Hippocampal formation (tissue), 2 donors: ENCODE measurements at places on chromosomes 5 and 9.
A peak's percentile ranks its signal among the peaks of the same experiment; 100 is the strongest.

DNA sequence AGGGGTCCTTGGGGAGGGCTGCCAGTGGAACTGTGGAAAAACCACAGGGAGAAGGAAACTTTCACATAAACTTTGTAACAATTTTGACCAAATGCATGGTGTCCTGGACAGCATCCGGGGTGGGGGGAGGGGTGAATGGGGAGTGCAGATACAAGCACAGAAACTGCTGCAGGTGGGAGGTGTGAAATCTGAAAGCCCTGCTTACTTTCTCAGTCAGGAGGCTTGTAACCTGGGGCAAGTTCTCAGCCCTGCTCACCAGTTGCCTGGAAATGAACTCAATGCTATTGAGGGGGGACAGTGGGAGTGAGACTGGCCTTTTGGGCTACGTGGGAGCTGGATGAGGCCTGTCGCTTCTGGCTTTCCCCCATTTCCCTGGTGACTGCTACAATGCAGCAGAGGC, 694.5 kb upstream of the ZNF608 start:
- DNase-seq: no peak

DNA sequence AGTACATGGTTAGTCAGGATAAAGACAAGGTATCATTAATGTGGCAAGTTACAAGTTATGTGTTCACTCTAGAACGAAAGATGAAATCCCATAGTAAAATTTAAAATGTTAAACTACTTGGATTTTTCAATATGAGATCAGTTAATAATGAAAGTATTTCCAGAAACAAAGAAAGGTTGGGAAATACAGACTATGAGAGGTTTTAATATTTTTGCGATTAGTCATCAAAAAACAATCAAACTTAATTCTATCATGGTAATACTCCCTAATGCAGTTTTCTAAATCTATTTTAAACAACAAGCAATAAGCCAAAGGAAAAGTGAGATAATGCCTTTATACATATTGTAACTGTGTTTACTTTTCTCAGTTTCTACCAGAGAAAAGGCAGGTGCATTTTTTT, 10.6 kb downstream of the CDH12 start:
- no peak for DNase-seq

- no peak for DNase-seq
These were observed 845.6 kb upstream of the CDH6 start for GRCh38 chr5:30347858-30348257.

DNA sequence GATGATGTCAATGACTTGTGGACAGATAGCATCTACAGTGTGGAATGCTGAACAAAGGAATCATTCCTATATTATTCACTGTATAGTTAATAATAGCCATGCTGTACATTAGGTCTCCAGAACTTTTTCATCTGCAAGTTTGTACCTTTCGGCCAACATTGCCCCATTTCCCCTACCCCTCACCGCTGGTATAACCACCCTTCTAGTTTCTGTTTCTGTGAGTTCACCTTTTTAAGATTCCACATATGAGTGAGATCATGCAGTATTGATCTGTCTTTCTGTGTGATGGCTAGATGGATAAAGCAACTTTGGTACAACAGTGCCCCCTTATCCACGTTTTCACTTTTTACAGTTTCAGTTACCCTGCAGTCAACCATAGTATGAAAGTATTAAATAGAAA, 18.8 kb upstream of the ALDH1B1 start:
- DNase-seq: no peak

DNA sequence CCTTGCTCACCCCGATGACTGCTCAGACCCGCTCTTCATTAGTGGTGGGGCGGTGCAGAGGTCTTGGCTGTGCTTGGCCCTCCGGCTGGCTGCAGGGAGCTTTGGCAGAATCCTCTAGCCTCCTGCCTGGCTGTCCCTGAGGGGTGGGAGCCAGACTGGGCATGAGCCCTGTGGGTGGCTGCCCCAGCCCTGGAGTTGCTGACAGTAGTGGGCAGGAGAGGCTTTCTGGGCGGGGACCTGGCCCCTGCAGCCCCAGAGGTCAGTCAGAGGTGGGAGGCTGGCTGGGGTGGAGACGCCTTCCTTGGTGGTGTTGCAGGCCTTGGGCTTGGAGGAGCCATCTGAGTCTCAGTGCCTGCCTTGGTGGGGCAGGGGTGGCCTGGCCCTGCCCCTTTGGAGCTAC, 146.0 kb downstream of the RXRA start:
- no peak for DNase-seq

- no peak for DNase-seq
These were observed 16.4 kb downstream of the TRIP13 start for GRCh38 chr5:909086-909485.

GRCh38 chr9:133449760-133450159, 10.0 kb upstream of the CACFD1 start:
- no peak for DNase-seq

DNA sequence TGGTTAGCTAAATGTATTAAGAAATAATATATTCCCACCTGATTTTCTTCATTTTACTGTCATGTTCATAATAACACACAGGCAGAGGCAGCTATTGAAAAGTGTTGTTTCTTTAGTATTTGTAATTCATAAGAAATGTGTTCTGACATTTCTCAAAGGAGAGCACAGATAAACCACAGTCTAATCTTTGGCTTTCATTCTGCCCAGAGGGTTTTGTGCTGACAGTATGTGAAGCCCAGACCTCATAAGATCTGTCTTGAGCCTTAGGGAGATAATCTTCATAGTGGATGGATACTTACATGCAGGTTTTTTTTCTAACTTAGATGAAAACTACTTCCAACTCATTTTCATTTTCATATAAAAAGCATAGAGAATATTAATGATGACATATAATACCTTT, 206.1 kb downstream of the CHSY3 start:
- no peak for DNase-seq

GRCh38 chr5:73482383-73483136, 15.7 kb upstream of the BTF3 start:
- no peak for DNase-seq

DNA sequence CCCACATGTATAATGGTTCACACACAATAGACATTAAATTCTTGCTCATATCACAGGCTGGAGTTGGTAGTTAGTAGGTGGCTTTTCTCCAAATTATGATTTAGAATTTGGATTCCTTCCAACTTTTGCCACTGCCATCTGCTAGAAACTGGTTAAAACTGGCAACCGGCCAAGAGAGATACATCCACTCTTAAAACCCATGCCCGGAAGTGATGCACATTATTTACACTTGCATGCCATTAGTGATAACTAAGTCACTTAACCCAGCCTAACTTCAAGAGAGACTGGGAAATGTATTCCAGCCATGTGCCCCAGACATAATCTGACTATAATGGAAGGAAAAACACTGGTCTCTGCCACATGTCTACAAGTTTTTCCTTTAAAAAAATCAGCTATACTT, 395.7 kb upstream of the SEMA6A start:
- DNase-seq: no peak

GRCh38 chr5:66597183-66597757, 1.1 kb downstream of the MAST4 start:
- DNase-seq: peak; percentile 16

DNA sequence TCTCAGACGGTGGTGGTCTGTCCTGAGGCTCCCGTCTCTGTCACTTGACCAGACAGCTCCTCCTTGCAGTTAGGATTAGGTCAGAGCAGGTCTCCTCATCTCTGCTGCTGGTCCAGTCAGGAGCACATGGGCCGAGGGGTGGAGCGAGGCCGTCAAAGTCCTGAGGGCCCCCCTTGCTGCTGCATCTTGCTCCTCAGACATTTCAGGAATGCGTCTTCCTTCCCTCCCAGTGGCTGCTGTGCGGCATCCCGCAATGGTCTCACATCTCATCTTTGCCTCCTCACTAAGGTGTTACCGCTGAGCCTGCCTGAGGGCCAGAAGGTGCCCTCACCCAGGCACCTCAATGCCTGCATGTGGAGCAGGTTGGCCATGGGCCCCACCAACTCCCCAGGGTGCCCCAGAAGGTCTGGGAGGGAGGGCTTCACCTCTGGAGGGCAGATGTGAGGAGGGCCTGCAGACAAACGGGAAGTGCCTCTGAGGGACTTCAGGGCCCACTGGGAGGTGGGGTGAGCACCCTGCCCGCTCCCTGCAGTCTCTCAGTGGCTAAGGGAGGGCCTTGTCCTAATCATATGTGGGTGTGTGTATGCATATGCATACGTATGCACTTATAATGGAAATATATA, 137.7 kb upstream of the LMX1B start:
- no peak for DNase-seq

GRCh38 chr9:114271556-114272510, 51.1 kb upstream of the ORM1 start:
- DNase-seq: peak; percentile 48

- no peak for DNase-seq
These were observed 988 bp downstream of the OXCT1 start for GRCh38 chr5:41869151-41869723.

GRCh38 chr5:93572608-93573353, 8.2 kb downstream of the NR2F1-AS1 start:
- DNase-seq: no peak

DNA sequence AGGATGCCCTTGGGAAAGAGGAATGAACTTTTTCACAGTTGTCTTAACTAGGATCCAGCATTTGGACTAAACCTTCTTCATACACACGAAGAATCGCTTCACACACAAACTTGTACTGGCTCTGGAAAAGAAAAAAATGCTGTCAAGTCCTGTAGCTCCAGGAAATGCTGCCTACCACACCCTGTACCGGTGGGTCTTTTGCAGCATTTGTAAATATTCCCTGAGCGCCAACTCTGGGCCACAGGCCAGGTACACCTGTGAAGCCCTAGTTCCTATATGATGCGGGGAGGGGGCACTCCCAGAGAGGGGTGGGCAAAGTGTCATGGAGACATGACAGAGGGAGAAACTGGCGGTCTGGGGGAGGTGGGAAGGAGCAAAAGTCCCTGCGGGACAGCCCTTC, 58.7 kb upstream of the EPB41L4B start:
- DNase-seq: no peak

DNA sequence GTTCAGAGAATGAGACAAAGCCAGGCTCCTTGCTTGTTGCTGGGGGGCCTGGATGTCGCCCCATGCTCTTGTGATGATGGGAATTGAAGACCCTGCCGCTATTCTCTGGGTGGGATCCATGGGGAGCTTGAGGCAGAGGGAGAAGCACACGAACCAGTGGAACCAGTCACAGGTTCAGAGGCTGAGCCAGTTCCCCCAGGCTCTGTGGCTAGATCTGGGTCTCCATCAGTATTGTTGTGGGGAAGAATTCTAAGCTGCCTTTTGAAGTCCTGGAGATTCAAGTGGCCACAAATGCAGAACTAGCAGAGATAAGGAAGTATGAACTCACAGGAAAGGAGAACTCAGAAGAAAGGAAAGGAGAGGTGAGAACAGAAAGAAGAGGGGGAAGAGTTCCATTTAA, 219.4 kb downstream of the MSX2 start:
- no peak for DNase-seq

- DNase-seq: no peak
These were observed 2.1 kb downstream of the DHX29 start for GRCh38 chr5:55305345-55305744.

- DNase-seq: no peak
These were observed 132.5 kb downstream of the PPP2R2B start for GRCh38 chr5:146745931-146746577.

DNA sequence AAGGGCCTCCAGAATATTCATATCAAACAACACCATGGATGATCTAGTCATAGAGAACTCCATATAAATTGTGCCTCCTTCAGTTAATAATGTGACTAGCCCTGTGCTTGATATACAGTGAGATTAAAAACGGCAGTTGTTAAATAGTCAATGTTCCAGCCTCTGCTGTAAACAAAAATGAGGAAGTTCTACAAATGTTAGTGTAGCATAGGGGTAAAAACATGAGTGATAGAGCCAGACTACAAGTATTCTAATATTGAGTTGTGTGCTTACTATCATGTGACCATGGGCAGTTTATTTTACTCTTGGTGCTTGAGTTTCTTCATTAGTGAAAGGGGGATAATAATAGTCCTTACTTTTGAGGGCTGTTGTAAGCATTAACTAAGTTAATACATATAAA, 43.3 kb upstream of the SLCO6A1 start:
- no peak for DNase-seq

DNA sequence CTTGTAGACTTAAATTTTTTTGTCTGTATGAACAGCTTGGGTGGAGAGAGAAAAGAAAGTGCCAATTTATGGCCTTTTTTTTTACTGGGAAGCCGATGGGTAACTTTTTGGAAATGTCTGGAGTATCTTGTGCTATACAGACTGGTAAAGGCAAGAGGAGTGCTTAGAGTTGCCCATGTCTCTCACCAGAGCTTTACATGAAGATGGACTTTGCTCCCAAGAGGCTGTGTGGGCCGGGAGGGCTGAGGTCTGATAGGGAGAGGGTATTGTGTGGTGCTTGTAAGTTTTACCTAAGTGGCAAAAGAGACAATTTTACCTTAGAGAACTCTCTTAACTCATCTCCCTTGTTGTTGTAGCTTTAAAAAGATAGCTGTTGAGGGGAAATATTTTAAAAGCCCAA, 203.2 kb downstream of the SEMA6A start:
- DNase-seq: no peak

DNA sequence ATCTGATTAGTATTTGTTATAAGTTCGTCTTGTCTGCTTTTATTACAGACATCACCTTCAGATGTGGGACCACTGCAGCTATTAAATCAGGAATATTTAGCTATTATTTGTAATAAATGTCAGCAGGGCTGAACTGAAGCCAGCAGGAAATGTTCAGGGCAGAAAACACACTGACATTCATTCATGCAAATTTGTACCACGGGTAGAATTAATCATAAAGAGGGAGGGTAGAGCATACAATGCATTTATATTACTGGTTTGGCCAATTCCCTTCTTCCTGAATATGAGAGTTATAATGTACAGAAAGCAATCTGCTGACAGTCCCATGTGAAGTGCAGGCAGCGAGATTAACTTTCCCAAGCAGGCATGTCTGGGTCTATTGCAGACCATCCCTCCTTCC, 117.3 kb upstream of the NUDT12 start:
- DNase-seq: no peak

DNA sequence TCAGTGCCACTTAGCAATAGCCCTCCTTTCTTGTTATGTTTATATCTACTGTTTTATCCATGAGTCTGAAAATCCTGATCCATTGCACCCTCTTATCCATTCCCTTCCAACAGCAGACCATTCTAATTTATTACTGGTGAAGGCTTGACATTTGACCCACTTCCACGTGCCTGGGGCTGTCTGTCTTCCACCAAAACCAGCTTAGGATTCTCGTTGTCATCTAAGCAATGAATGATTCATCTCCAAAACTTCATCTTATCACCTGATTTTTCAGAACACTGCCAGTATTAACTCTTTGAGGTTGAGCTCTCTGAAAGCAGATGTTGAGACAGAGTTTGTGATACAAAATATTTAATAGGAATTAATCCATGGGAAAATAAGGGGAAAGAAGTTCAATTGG, 277.8 kb upstream of the FBXL7 start:
- DNase-seq: no peak

DNA sequence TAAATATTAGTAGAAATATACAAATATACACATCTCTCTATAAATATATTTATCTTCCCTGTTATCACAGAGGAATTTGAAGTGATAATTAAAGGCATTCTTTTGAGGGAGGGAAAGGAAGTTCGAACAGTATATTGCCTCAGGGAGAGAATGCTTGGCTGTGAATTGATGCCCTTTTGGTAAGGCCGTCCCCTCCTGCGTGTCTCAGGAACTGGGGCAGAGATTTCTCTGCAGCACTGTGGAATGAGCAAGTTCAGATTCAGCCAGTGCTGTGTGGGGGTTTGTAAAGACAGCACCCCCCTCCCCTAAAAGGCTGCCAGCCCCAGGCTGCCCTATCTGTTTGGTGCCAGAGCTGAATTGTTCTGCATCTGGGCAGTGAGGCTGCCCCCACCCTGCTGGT, 42.0 kb downstream of the UBE2QL1 start:
- DNase-seq: no peak

GRCh38 chr9:97717866-97718265, 20.7 kb upstream of the XPA start:
- DNase-seq: no peak
